ENCODE measurements at places on chromosomes 7 and 10.

- DNase-seq: no peak
Measured at GRCh38 chr10:23630885-23631284, 192.0 kb downstream of the OTUD1 start.

DNA sequence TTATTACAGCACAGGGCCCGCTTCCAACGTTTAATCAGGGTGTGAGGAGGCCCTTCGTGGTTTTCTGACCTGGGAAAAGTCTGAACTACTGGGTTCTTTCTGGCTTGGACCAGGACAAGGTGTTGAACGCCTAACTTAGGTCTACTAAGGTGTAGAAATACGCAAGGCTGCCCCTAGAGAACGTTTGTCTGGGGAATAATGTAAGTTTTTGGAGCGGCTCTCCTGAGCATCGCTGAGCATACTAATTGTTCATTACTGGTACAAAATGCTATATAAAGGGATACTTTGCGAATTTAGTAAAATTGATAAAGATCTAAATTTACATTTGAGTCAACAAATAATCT, 32.4 kb upstream of the TOMM7 start:
- DNase-seq: no peak

DNA sequence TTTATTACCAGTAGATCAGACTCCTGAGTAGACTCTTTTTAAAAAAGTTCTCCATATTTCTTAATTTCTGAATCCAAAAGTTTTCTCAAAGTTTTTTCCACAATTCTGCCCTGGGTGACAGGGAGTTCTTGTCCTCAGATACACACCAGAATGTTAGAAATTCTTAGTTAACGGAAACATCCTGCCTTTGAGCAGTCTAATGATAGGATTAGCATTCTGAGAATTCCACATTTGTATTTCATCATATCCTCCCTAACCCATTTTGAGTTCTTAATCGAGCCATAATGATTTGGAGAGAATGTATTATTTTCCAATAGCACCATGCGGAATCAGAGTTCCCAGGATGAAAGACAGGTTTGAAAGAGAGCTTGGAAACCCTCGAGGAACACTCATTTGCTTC, 28.9 kb upstream of the MRPS33 start:
- no peak for DNase-seq

GRCh38 chr7:39987641-39988347, 37.7 kb downstream of the CDK13 start:
- DNase-seq: no peak

GRCh38 chr10:91700788-91701444, 68.0 kb upstream of the PPP1R3C start:
- DNase-seq: no peak

DNA sequence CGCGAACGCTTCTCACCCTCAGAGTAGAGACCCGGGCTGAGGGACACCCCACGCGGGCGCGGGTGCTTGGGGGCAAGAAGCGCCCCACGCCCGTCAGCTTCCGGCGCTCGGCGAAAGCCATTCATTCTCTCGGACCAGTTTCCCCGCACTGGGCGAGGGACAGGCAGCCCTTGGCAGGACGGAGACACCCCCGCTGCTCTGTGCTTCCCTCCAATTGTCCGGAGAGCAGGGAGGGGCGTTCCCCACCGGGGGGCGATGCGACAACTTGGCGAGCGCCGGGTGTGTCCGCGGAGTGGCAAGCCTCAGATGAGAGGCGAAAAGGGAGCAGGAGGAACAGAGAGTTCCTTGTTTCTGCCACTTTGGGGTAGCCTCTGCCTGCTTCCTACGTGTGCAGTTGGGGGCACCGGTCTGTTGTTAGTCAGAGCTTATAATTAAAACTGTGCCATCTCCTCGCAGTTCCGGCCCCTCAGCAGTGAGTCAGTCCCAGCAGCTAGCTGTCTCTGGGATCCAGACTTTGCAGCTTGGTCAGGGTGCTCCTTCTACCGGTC, 1.7 kb downstream of the GPR158 start:
- DNase-seq: no peak

DNA sequence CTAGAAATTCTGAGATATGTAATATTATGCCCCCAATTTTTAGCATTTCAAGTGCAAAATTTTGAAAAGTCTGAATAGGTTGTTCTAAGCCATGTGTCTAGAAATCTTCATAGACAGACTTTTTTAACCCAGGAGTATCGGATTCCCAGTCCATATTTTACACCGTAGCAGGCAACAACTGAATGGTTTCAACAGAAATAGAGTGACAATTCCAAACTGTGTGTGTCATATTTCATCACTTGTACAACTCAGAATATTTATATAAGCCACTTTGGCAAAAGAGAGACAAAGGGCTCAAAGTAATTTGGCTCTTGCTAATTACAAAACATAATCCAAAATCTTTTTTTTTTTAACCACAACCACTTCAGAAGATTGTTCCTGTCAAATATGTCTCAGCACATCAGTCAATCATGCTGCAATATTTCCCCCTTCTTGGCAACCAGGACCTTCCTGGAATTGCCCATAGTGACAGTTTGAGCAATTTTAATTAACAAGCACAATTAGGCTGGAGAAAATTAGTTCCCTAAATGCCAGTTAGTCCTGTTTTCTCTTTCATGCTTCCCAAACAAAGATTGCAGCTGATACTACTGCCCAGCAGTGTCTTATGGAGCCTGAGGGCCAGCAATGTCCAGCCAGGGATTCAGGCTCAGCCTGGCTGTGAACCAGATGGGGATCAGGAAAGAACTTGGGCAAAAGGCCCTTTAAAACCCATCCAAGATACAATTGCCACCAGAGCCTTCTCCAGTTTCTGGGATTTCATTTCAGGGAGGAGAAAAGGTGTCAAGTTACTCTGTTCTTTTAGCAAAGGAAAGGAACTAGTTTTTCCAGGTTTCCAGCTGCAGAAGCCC, 533.3 kb upstream of the GHITM start:
- DNase-seq: no peak

DNA sequence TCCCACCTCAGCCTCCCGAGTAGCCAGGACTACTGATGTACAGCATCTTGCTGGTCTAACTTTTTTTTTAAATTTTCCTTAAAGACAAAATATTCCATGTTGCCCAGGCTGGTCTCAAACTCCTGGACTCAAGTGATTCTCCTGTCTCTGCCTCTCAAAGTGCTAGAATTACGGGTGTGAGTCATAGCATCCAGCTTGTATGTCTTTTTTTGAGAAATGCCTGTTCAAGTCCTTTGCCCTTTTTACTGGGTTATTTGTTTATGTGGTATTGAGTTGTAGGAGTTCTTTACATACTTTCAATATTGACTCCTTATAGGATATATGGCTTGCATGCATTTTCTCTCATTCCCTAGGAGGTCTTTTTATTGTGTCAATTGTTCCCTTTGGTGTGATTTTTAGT, 486.4 kb downstream of the MAGI2 start:
- DNase-seq: no peak

DNA sequence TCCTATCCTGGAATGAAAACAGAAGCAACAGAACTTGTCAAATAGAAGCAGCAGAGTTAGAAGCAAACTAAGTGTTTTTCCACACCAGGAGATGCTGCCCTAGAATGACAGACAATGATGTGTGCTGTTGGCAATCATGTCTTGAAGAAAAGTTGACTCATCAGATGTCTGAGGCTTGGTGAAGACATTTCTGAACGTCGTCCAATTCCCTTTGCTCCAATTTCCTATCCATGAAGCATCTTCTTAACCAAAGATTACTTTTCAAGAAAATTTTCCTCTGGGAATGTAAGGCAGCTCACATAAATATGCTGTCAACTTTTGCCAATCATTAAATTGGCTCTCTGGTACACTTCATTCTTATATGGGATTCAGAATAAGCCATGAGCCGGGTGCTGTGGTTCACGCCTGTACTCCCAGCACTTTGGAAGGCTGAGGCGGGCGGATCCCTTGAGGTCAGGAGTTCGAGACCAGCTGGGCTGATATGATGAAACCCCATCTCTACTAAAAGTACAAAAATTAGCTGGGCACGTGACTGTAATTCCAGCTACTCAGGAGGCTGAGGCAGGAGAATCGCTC, 34.6 kb downstream of the MALSU1 start:
- DNase-seq: no peak

DNA sequence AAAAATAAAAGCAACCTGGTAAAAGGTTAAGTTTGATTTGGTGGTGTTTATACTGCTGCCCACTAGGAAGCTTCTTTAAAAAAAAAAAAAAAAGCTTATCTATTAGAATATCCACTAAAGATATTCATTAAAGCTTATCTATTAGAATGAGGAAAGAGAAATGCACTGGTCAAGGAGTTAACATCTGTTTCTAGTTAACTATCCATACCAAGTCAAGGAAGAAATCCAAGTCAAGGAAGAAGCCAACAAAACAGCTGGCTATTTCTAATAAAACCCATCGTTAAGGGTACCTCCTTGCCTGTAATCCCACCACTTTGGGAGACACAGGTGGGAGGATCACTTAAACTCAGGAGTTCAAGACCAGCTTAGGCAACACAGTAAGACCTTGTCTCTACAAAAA, 82.6 kb downstream of the JMJD1C start:
- DNase-seq: no peak

GRCh38 chr10:114631666-114632417, 26.2 kb downstream of the ABLIM1 start:
- DNase-seq: no peak

GRCh38 chr10:104307576-104308438, 30.5 kb downstream of the ITPRIP start:
- DNase-seq: no peak

DNA sequence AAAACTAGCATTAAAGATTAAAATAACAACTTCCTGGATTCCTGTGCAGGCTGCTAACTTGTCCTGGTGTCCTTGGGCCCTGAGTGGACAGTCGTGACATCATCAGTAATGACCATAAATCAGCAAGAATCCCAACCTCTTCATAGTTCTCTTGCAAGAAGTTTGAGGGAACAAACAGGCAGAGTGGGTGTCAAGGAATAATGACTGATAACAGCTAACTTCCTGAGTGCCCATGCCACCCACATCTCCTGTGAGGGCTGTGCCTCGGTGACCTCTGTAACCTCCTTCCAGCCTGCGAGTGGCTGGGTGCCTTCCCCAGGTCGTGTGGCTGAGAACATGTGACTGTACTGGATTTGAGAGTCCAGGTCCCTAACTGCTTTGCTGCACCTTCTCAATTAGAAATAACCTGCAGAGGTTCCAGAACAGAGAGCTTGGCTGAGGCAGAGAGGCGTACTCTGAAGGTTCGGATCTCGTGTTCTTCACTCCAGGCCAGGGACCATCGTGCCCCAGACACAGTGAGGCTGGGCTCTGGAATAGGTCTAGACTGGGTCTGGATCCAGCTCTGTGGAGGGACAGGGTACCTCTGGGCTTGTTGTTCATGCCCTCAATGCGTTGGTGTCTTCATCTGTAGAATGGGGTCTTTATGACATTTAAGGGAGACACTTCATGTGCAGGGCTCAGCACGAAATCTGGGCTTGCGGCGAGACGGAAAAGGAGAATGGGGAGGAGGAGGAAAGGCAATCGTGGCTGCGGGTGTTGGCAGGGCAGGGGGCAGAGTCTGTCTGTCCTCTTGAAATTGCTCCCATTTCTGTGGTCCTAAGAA, 313.1 kb upstream of the ZNF32 start:
- no peak for DNase-seq

GRCh38 chr7:71560354-71560995, 428.5 kb downstream of the GALNT17 start:
- no peak for DNase-seq

DNA sequence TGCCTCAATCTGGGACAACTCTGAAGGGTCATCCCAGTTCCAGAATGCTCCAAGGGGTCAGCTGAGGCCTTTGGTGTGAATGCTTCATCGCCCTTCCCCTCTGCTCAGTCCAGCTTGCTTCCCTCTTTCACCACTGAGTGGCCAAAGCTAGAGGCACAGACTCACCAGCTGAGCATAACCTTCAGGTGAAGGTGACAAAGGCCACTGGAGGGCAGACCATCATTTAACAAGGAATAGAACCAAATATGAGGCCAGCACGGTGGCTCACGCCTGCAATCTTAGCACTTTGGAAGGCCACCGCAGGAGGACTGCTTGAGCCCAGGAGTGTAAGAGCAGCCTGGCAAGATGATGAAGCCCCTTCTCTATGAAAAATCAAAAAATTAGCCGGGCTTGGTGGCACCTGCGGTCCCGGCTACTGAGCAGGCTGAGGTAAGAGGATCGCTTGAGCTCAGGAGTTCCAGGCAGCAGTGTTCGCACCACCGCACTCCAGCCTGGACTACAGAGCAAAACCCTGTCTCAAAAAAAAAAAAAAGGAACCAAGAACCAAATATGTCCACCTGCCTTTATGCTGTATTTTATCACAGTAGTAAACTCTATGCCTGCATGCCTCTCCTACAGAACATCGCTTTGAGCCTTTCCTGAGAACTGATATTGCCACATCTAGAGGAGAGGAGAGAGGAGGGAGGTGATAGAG, 13.4 kb downstream of the PRKAG2 start:
- DNase-seq: no peak

- no peak for DNase-seq
Measured at GRCh38 chr10:104330168-104331110, 7.8 kb downstream of the ITPRIP start.

DNA sequence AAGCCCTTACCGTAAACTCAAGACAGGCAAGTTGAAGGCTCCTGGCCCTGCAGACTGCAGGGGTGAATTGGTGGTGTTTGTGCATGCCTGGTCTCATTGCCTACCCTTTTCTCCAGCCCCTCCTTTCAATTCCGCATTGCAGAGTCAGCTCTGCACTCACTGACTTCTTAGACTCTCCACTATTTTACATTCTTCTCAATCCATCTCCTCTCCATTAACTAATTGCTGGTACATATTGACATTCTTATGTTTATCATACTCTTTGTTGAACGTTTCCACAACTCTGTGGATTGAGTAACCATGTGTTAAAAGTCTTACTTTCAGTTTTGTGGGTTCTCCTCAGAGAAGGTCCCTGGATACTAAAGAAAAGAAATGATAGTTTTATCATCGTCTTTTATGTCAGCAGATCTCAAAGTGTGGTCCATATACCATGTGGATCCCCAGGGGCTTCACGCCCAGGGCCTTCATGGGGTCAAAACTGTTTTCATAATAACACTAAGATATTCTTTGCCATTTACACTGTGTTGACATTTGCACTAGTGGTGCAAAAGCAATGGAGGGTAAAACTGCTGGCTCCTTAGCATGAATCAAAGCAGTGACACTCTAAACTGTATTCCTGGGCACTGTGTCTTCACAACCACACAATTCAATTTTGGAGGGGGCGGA, 135.4 kb upstream of the FZD1 start:
- no peak for DNase-seq

DNA sequence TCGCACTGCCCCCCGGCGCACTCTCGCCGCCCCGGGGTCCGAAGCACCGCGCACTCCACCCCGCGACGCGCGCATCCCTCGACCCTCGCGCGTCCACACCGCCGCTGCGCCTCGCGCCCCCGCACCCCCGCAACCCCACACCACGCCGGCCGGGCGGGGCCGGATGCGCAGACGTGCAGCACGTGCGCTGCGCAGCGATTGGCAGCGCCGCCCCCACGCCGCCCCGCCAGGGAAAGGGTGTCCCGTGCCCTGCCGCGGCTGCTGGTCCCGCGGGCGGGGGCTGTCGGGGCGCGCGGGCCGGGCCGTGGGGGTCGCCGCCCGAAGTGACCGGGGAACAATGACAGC, 53.7 kb upstream of the KDM7A start:
- DNase-seq: peak; percentile 64

DNA sequence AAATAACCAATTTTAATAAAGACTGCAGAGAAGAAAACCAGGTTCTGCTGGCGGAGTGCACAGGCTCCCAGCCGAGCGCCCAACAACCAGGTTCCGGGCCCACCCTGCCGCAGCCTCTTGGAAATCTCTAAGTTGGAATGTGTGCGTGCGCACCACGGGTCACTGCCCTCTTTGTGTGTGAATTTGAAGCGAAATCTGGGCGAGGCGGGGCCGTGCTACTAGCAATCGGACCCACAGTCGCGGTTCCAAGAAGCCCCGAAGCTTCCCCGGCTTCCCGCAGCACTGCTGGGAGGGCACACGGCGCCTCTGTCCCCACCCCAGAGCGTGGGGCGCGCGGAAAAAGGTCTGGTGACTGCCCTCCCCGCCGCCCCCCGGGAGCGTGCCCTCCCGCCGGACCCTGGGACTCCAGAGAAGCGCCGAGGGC, 666 bp upstream of the MAP3K8 start:
- peak; percentile 52 for DNase-seq

Measured in stimulated activated CD4-positive, alpha-beta T cell treated with anti-CD3 and anti-CD28 coated beads, Interleukin-12 subunit alpha, Interleukin-12 subunit beta, amount 100 ng/mL, for 48 hours (primary cell).